Fibroblast of skin of scalp (primary cell): ENCODE measurements at places on chromosomes 2 and 18.

DNA sequence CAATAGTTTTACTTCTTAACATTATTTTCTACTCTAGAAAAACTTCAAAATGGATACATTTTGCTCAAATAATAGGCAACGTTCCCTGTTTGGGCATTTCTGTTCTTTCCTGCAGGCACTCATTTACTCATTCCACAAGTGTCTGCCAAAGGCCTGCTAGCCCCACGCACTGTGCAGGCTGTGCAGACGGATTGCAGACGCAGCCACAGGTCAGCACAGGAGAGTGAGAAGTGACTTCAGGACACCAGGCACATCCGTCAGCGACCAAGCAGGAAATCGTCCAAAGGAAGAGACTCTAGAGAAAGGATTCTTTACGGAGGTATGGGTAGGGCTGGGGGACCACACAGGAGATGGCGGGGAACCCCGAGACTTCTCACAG lies 103.0 kb upstream of the AGAP1 start:
- DNase-seq, result no peak

DNA sequence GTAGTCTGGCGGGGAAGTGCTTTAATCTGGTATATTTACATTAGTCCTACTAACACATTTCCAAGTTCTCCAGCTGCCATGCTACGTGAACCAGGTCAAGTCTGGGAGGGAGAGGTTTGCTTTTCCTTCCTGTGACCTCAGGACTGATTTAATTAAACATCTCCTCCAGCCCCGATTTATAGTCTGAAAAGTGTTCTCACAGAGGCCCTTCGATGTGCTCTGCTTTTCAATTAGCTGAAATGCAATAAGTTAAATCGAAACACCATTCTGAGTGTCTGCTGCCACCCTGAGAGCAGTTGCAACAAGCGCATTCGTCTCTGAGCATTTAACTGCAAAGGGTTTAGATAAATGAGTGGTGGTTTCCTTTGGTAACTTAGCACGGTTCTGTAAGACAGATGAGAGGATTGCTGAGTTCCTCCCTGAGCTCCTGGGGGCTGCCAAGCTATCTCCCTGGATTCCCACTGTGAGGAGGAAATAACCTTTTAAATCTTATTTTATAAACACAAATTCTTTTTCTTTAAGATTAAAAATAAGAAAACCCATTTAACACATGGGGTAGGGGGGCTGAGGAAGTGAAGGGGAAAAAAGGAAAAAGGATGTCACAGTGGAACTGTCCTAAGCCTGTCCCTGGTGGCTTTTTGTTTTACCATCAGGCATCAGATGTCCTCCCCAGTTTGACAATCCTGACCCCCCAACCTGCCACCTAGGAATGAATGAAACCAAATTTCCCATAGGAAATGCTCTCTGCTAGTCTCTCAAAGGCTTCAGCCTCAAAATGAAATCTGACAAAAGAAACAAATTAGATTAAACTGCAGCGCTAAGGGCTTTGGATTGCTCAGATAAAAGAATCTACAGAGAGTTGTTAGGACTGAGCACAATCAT lies 56.5 kb upstream of the CREB1 start:
- DNase-seq, result peak; percentile 88

GRCh38 chr2:98522854-98523253 lies 78.2 kb downstream of the INPP4A start:
- no peak for DNase-seq

- DNase-seq, result peak; percentile 59
These were observed 596.4 kb downstream of the NYAP2 start for GRCh38 chr2:225995796-225996461.

- DNase-seq, result no peak
These were observed 12.6 kb downstream of the MC5R start for GRCh38 chr18:13836559-13836958.

GRCh38 chr2:219629976-219630695 lies 2.7 kb downstream of the SLC4A3 start:
- DNase-seq, result no peak

DNA sequence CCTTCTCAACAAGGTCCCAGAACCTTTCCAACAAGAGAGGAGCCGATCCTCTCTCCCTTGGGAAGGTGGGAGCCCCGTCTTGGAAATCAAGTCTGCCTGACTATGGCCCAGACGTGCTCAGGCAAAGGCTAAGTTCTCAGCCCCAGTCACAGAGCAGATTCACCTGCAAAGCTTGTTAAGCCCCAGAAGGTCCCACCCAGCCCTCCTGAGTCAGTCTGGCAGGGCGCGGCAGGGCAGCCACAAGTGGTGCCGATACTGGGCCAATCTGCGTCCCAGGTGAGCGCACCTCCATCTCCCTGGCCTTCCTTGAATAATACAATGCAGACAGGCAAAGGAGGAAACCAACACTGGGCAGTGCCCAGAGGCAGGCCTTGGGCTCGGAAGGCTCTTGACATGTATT lies 15.0 kb downstream of the CRACDL start:
- DNase-seq, result no peak

DNA sequence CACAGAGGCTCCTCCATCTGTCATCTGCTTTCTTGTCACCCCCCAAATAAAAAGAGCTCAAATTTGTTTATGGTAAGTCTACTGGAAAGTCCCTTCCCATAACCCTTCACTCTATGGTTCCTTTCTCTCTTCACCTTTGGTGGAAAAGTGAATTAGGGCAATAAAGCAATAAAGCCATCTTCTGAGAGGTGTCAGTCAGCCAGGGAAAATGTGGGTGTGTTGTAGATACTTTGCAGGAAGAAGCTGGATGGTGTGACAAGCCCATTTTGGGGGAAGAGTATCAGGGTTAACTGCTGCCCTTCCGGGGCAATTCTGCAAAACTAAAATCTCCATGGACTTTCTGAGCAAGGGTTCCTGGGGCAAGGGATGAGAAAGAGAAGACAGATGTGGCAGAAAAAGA lies 197.9 kb downstream of the SH3BP4 start:
- DNase-seq, result no peak
